ENCODE measurements at places on chromosomes 16 and 17.

DNA sequence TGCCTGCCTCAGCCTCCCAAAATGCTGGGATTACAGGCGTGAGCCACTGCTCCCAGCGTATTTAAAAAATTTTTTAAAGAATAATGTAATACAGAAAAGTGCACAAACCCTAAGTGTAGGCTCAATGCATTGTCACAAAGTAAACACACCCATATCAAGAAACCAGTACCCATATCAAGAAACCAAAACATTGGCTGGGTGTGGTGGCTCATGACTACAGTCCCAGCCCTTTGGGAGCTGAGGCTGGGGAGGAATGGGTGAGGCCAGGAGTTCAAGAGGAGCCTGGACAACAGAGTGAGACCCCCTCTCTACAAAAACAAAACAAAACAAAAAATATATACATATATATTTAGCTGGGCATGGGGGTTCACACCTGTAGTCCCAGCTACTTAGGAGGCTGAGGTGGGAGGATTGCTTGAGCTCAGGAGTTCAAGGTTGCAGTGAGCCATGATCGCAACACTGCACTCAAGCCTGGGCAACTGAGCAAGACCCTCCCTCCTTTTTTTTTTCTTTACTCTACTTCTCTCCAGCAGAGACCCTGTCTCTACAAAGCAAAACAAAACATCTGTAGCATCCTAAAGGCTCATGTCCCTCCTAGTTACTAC is 9.3 kb upstream of the PRR14 start:
- no peak for DNase-seq

DNA sequence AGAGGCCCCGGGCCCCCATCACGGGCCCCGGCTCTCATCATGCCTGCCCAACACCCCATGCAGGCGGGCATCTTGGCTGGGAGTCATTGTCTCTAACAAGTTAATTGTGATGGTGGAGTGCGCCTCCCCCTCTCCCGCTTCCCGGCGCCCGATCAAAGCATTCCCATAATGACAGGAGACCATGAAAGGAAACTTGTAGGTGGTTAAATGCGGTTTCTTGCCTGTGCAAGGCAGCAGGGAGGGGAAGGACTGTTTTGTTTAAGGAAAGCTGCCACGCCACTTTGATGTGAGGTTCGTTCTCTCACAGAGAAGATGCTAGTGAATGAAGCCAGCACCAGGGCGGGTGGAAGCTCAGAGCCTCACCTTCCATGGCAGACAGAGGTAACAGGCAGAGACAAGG is 45.4 kb downstream of the C16orf78 start:
- no peak for DNase-seq

DNA sequence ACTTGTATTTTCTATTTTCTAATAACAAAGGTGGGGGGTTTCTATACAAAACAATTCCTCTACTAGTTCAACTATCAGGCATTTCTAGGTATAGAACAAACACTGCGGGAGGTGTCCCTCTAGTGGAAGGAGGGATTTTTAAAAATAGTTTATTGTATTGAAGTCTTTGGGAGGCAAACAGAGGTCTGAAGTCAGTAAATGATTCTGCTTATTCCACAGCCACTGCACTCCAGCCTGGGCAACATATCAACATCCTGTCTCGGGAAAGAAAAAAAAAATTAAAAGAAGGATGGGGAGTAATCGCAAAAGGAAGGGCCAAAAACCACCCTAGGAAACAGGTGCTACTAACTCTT is 648 bp upstream of the ERCC4 start:
- no peak for DNase-seq

- DNase-seq = no peak
Measured at GRCh38 chr16:576823-577201, 7.0 kb downstream of the PIGQ start.

DNA sequence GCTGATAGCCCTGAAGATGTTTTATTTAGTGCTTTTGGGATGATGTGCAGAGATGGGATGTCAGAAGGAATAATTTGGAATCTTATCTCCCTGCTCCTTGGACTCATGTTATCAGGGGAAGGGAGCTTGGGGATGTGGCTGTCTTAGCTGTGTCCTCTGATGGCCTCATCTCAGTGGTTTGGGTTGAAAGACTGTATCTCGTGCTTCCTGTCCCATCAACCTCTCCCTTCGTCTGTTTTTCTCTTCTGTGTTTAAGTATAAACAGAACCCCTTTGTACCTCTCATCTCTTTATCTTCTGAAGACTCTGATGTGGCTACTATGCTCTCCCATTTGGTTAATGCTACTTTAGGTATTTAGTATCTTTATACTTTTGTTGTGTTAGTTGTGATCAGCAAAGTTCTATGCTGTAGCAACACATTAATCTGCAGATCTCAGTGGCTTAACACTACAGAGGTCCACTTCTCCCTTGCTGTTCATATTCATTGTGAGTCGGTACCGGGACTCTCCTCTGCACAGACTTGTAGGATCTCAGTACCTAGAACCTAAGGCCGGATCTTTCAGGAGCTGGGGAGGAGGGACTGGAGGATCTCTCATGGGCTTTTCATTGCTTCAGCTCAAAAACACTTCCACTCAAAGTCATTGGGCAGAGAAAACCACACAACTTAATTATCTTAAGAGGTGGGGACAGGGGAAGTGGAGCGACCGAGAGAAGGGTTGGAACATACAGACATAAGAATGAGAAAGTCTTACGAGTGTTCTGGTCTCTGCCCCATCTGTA is 28.8 kb downstream of the PRKCA start:
- no peak for DNase-seq

All from activated CD4-positive, CD25-positive, alpha-beta regulatory T cell treated with anti-CD3 and anti-CD28 coated beads, Interleukin-2, amount 50 U/mL, for 16 hours (primary cell).